ENCODE measurements at places on chromosomes 2 and 18.
A peak's percentile ranks its signal among the peaks of the same experiment; 100 is the strongest.

DNA sequence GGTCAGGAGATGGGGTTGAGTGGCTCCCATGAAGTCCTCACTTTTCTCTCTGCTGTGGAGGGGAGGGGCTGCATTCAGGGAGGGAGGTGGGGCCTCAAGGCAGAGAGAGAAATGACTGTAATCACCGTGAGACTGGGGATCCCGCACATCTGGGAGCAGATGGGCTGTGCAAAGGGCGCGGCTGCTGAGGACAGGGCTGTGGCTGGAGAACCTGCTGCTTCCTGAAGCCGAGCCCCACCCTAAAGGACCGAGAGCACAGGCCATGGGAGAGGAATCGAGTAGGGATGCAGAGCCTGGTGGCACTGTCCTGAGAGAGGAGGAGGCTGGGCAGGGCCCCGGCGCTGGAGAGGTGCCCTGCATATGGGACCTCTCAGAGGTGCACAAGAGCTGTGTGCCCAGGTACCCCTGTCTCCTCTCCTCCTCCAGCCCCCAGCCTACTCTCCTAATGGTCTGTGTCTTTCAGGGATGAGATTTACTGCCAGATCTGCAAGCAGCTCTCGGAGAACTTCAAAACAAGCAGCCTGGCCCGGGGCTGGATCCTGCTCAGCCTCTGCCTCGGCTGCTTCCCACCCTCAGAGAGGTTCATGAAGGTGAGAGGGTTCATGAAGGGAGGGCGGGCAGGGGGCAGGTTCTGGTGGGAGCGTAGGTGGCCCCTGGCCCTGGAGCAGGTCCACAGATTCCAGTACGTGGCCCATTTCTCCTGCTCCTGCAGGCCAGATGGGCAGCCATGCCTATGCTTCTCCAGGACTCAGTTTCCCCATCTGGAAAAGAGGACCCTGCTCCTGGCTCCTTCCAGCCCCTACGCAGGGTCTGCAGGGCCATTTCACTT is 25.9 kb upstream of the GPR17 start:
- H3K27ac ChIP-seq: no peak overlapping the region
- peaks cover 18% of the 10 kb centered on the region for H3K27me3 ChIP-seq

GRCh38 chr18:62033207-62033606 is 140.4 kb upstream of the RNF152 start:
- peaks cover 7% of the 10 kb centered on the region for H3K27me3 ChIP-seq
- H3K4me1 ChIP-seq: peaks cover 4% of the 10 kb centered on the region
- H3K36me3 ChIP-seq: no peaks in the 10 kb centered on the region
- DNase-seq: peak; percentile 54

DNA sequence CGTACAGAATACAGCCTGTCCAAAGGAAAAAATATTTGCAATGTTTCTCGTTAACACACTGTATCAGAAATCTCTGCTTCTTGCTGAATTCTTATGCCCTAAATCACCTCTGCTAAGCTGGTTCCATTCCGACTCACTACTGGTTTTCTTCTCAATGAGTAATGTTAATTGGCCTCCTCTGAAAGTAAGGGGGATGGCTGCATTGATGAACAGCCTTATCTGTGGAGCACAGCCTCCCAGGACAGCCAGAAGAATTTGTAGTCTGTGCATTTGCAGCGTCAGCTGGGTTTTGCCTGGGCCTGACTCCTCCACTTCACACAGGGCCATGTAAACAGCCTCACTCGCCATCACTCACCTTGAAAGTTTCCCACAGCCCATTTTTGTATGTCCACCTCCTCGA is 127.7 kb downstream of the RNF152 start:
- H3K4me1 ChIP-seq: peaks cover 2% of the 10 kb centered on the region
- H3K27me3 ChIP-seq: peaks cover 29% of the 10 kb centered on the region
- H3K4me3 ChIP-seq: no peak overlapping the region
- no peaks in the 10 kb centered on the region for H3K36me3 ChIP-seq
- no peak overlapping the region for H3K27ac ChIP-seq
- no peak for DNase-seq

GRCh38 chr2:186349508-186349907 is 136.6 kb upstream of the ZC3H15 start:
- H3K4me3 ChIP-seq: no peak overlapping the region
- H3K27me3 ChIP-seq: no peaks in the 10 kb centered on the region
- peaks cover 2% of the 10 kb centered on the region for H3K4me1 ChIP-seq
- DNase-seq: no peak
- H3K36me3 ChIP-seq: no peaks in the 10 kb centered on the region

- no peaks in the 10 kb centered on the region for H3K4me1 ChIP-seq
- H3K27ac ChIP-seq: no peak overlapping the region
- DNase-seq: no peak
- no peak overlapping the region for H3K4me3 ChIP-seq
- no peaks in the 10 kb centered on the region for H3K36me3 ChIP-seq
Observed at GRCh38 chr2:237322564-237322963, 91.4 kb downstream of the COL6A3 start.

Measured in activated CD4-positive, alpha-beta T cell treated with anti-CD3 and anti-CD28 coated beads, Interleukin-2, amount 10 ng/mL, durations not matched to agents 24 days and 14 days (primary cell).